Articular chondrocyte of knee joint (primary cell): ENCODE measurements at places on chromosomes 12 and 14. TPM values are rescaled to one million over a fixed set of nuclear protein-coding genes. Genes with fewer than 3 reads are reported as not detected.

TMEM119 gene
- total RNA-seq, result 20.0 and 37.8 TPM in 2 replicates

PRPH gene
- total RNA-seq, result 1.5 and 1.8 TPM in 2 replicates

HOTAIR gene
- 1.6 and 1.8 TPM in 2 replicates for total RNA-seq

FKBP3 gene
- 33.9 and 36.8 TPM in 2 replicates for total RNA-seq

BDKRB1 gene
- 13.2 and 21.7 TPM in 2 replicates for total RNA-seq

CHST11 gene
- 9.1 and 12.4 TPM in 2 replicates for total RNA-seq

GPHN gene
- total RNA-seq, result 7.9 and 12.4 TPM in 2 replicates

PPP4R4 gene
- total RNA-seq, result 6.6 and 9.4 TPM in 2 replicates

BRF1 gene
- 28.1 and 29.8 TPM in 2 replicates for total RNA-seq

HOXC11 gene
- total RNA-seq, result 1.3 and 1.4 TPM in 2 replicates

AQP2 gene
- not detected in 2 replicates for total RNA-seq

LRP1-AS gene
- not detected in 2 replicates for total RNA-seq

ANKS1B gene
- 4.4 and 7.4 TPM in 2 replicates for total RNA-seq

DDHD1 gene
- 43.6 and 48.5 TPM in 2 replicates for total RNA-seq

DNAI7 gene
- total RNA-seq, result 0.52 and 0.86 TPM in 2 replicates

MYBPC1 gene
- total RNA-seq, result not detected in 2 replicates

MAGOHB gene
- total RNA-seq, result 25.8 and 27.7 TPM in 2 replicates

IFNG-AS1 gene
- 0.65 and 0.86 TPM in 2 replicates for total RNA-seq

EID3 gene
- 9.3 and 18.2 TPM in 2 replicates for total RNA-seq

NAV3 gene
- total RNA-seq, result 3.1 and 10.6 TPM in 2 replicates
